ENCODE measurements at places on chromosomes 12 and 14.
A peak's percentile ranks its signal among the peaks of the same experiment; 100 is the strongest.

DNA sequence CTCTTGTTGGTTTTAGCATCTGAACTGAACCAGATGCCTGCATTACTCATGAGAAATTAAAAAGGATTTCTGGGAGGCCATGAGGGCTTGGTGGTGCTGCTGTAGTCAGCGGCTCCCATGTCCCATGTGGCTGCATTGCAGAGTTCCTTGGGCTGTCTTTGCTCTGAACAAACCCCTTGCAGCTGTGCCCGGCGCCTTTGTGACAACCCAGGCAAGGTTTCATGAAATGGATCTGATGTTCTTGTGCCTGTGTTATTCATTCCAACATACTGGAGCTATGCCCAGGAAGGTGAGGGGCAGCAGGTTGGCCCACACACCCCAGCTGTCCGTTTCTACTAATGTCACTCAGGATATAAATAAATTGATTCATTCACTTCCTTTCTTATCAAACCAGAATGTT lies 40.8 kb downstream of the TGFB3 start:
- no peak for DNase-seq

DNA sequence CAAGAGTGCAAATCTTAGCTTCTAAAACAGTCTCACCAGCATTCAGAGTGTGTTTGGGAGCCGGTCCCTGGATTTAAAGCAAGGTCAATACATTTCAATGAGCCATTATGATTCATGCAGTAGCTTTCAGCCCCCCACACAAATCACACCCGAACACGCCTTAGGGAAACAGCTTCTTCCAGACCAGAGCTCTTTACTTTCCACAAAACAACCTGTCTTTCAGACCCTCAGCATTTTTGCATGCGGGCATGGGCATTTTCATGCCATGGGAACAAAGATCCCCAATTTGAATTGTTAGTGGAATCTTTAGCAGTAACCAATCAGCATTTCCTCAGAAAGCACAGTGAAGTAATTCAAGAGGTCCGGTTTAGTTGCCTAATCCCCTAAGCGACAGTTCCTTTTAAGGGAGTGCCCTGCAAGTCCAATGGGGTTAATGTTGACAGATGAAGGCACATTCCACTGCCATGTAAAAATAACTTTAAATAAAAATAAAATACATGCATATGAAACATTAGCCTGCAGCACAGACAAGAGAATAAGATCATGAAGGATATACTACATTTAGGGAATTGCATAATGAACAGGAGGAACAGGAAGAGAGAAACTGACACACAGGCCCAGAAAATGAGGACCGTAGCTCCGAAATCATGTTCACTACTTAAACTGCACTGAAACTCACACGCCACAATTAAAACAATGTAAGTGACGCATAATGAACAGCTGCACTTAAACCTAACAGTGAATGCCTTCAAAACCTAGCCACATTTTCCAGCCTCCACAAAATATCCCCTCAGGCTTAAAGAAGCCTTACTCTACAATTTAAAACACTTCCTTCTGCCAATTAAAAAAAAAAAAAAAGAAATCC lies 4.0 kb downstream of the VPS37B start:
- DNase-seq, result peak; percentile 88

GRCh38 chr12:49137476-49137875 lies 6.3 kb upstream of the TUBA1B start:
- no peak for DNase-seq

DNA sequence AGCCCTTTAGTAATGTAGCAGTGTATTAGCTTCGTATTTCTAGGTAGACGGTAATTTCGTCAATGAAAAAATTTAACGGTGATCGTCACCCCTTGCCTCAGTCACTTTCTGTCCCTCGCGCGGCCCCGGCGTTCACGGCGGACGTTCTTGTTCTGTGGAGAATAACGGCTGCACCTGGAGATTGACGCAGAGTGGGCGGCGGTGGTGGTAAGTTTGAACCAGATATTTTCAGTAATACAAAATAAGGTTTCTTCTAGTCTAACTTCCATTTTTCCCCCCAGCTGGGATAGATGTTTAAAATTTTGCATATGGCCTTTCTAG lies 341 bp downstream of the ZNF10 start:
- no peak for DNase-seq

DNA sequence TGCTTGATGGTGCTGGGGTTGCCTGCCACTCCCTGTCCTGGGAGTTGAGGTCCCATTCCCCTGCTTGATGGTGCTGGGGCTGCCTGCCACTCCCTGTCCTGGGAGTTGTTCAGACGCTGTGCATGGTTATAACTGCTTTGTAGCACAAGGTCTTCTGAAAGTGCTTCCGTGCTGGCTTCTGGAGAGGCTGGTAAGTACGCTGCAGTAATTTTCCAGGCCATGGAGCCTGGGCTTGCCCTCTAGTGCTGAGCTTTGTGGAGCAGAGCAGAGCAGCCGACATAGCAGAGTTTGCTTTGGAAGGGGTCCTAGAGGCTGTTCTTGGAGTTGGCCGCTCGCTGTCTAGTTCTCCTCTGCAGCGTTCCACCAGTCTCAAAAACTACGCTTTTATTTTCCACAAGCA lies 6.3 kb downstream of the B4GALNT3 start:
- no peak for DNase-seq

GRCh38 chr12:2944401-2945047 lies 14.7 kb upstream of the TEAD4 start:
- peak; percentile 56 for DNase-seq

- no peak for DNase-seq
Observed at GRCh38 chr12:10632226-10632625, 18.8 kb upstream of the MAGOHB start.

GRCh38 chr14:49733836-49734235 lies 34.1 kb upstream of the KLHDC2 start:
- DNase-seq, result no peak

DNA sequence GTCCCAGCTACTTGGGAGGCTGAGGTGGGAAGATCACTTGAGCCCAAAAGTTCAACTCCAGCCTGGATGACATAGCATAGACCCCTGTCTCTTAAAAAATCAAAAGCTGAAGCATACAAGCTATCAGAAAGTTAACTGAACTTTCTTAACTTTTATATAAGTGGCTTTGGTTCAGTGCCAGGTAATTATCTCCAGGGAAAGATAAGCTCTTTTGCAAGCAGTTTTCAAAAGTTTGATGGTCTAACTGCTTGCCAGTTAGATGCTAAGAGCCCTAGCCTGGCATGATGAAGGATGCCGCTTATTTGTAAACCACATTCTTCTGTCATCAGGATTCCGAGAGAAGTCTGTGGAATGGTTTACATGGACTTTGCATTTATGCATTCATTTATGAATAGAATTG lies 409.1 kb downstream of the AEBP2 start:
- no peak for DNase-seq

DNA sequence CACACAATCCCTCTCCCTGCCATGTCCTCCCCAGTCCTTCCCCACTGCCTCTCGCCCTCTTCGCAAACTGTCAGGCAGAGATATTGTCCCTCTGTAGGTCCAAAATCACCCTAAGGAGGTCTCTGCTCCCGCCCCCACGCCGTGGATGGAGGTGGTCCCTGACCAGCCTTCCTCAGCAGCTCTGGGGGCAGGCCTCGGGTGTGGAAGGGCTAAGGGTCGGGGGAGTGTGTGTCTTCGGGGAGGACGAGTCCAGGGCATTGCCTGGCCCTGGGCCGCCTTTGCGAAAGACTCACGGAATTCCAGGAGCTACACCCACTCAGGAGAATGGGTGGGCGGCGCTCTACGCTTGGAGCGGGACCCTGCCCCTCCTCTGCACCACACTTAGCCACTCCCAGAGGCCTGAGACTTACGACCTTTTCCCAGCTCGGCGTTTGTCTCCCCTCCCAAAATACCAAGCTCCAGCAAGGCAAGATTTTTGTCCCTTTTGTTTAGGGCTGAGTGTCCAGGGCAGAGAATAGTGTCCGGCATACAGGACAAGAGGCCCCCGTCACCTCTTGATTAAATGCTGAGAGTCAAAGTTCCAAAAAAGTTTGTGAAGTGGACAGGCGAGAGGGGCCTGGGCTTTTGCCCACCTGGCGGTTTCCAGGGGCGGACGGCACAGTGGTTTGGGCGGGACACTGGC lies 881 bp downstream of the PYGL start:
- peak; percentile 68 for DNase-seq

- peak; percentile 6 for DNase-seq
Observed at GRCh38 chr12:62258941-62259630, 1.1 kb upstream of the USP15 start.

DNA sequence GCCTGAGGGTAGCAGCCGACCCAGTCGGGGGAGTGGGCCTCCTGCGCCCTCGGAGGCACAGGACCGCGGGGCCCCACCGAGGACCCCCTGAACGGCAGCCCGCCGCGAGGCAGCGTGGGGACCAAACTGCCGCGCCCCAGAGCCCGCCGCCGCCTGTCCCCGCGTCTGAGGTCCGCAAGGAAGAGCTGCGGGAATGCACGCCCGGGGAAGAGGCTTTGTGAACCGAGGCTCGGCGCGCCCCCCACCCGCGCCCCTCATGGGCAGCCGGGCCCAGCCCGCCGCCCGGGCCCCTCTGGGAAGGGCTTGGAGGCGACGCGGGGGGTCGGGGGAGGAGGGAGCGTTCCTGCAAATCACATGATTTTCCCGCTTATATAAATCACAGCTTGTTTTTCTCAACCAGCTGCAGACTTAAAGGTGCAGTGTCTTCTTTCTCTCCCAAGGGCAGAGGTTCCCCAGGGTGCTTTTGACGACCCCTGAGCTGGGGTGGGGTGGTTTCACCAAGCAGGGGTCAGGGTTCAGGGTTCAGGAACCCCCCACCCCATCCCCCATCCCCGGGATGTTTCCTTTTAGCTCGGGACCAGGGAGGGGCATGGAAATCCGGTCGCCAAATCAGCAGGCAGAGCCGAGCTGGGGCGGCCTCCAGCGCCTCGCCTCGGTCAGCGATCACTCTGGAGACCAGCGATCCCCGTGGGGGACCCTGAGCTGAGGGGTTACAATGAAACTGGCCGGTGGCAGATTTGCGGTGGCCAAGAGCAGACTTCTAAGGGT lies 44.7 kb upstream of the ATP23 start:
- no peak for DNase-seq

DNA sequence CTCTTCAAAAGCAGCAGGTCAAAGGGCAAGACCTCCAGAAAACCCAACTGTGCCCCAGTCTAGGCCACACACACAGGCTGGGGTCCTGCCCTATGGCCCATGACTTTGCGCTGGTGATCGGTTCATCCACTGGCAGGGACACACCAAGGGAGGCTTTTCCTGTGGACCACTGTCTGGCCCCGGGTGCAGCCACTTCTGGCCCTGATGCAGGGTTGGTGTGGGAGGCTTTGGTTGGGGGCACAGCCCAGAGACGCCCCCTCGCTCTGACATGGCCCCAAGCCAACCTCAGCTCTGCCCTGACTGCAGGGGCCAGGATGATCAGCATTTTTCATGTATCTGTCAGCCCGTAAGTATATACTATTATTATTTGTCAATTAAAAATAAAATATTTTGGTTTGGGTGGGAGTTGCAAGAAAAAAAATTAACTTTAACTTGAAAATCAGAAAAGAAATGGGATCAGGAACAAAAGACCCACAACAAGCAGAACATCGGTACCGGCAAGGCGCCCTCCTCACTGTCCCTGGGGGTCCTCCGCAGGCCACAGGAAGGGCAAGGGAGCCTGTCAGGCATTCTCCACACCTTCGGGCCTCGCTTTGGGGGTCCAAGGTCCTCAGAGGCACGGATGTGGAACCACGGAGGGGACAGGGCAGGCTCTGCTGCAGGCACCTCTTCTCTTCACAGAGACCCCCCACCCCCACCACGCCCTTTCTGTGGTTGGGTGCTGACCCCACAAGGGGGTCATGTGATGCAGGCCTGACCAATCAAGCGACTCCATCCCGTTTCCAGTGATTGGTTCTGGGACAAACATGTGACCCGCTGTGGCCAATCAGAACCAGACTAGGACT lies 181.5 kb upstream of the SFSWAP start:
- no peak for DNase-seq

GRCh38 chr12:69430942-69431590 lies 39.1 kb upstream of the FRS2 start:
- DNase-seq, result no peak

DNA sequence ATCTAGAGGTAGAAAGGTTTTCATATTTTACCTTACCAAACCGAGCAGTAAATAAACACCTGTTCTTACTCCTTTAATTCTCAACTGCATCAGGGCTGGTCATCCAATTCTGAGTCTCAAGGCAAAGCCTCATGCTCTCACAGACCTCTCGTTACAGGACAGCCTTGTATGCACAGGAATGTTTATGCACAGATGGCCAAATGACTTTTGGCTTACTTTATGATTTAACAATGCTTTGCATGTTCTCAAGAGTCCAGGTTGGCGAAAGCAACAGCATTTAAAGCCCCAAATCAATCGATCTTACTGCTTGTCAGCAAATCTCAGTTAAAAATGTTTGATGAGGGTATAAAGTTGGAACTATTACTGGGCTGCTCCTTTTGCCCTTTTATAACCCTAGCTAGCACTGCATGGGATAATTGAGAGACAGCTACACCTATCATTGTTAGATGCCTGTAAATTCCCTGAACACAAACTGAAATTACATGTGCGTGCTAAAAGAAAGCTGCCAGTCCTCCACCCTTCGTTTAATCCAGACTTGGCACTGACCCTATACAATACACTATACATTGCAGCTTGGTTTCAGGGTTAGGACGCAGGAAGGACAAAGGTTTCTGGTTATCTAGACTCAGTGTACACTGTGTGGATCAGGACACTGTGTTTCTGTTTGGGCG lies 63.6 kb downstream of the TMCC3 start:
- peak; percentile 64 for DNase-seq

- DNase-seq, result no peak
Observed at GRCh38 chr12:29023436-29024076, 125.5 kb upstream of the FAR2 start.

DNA sequence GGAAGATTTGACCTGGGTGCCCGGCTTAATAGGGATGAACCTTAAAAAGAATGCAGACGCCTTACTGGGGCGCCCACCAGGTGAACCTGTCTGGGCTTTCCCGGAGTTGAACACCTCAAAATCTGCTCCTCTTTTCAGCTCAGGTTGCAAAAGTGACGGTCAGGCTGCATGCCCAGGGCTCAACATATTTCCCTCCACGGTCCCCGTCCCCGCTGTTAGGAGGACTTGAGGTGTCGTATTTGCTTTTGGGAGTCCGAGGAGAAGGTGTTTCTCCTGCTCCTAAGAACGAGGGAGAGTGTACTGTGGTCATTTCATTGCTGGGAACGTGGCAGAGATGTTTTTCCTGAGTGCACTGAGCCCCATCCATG lies 1.2 kb downstream of the DLK1 start:
- DNase-seq, result no peak

DNA sequence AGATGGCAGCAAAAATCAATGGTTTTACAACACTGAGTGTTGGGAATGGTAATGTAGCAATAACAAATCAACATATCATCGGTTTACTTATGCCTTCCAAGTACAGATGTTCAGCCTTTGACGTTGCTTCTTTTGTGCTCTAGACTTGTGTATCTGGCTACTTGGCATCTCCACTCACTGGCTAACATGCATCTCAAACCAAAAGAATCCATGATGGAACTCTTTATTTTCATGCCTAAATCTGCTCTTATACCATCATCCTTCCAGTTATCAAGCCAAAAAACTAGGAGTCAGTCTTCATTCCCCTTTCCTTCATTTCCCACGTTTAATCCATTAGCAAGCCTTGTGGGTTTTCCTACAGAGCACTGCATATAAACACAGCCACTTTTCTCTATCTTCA lies 89.2 kb upstream of the USP44 start:
- DNase-seq, result no peak

Data from PC-3 (cell line).